AML-193 (cell line): ENCODE measurements at places on chromosomes 2 and 18.

GRCh38 chr18:36711813-36712444 lies 116.9 kb downstream of the TPGS2 start:
- DNase-seq = no peak

GRCh38 chr2:216590780-216591179 lies 42.4 kb upstream of the IGFBP2 start:
- DNase-seq = no peak

- no peak for DNase-seq
These were observed 9.1 kb downstream of the CFAP65 start for GRCh38 chr2:219032051-219032745.

DNA sequence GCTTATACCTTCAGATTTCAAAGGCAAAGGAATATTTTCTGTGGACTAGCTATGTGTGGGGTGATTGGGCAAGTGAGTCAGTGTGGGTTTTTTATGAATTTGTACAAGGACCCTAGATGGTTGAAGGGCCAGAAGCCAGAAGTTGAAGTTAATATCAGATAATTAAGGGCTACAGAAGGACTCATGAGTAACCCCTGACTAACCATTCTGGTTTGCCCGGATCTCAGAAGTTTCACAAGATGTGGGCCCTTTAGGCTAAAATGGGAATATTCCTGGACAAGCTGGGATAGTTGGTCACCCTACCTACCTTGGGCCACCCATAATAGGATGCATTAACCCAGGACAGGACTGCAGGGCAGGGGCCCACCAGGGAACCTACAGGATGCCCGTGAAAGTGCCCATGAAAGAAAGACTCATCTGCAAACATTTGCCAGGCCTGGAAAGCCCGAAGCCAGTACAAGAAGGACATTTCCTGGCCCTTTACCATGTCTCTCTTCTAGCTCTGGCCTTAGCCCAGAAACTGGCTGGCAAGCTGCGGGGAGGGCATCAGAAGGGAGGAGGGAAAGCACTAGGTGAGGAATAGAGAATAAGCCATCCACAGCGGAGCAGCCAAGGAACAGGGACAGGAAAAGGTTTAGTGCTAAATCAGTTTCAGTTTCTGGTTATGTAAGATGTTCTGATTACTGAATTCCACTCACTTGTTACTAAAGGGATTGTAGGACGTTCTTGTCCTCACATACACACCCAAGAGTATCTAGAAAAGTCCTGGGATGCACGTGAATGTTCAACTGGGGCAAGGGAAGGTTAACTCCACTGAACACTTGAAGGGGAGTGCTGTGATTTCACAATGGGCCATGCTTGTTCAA lies 33.6 kb downstream of the GCG start:
- no peak for DNase-seq

- no peak for DNase-seq
These were observed 689.4 kb downstream of the ZEB2 start for GRCh38 chr2:143830476-143830875.

GRCh38 chr2:219902891-219903552 lies 275.6 kb downstream of the SLC4A3 start:
- no peak for DNase-seq

GRCh38 chr2:85308896-85309555 lies 18.8 kb downstream of the TGOLN2 start:
- no peak for DNase-seq

DNA sequence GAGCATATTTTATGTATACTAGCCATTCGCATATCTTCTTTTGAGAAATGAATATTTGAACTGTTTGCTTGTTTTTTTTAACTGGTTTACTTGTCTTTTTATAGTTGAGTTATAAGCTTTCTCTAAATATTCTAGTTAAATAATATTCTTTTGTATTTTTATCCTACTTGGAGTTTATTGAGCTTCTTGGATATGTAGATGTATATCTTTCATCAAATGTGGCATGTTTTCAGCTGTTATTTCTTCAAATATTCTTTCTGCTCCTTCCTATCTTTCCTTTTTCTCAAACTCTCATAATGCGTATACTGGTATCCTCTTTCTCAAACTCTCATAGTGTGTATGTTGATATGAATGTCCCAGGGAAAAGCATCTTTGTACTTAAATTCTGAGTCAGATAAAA lies 100.3 kb upstream of the NCKAP5 start:
- no peak for DNase-seq

DNA sequence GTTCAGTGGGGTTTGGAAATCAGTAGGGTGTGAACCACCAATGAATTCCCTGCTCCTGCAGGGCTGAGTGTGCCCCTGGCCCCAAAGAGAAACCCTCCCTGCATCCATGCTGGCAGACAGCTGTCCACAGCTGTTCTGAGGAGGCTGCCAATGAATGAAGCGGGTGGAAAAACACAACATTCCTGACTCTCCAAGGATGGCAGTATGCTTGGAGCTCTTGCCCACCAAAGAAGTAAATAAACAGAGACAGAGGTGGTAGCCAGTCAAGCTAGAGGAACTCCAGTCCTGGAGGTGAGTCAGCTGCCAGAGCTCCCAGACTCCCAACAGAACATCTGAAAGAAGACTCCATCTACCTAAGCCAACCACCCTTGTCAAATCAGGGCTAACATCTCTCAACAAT lies 6.2 kb downstream of the ZBTB7C start:
- DNase-seq = no peak
